ENCODE measurements at places on chromosomes 7 and 10. TPM values are rescaled to one million over a fixed set of nuclear protein-coding genes. Genes with fewer than 3 reads are reported as not detected.

Gene LIPN
- not detected for total RNA-seq

Gene MKRN1
- total RNA-seq, result 49.5 TPM

Gene CHAT
- total RNA-seq, result not detected

DNA sequence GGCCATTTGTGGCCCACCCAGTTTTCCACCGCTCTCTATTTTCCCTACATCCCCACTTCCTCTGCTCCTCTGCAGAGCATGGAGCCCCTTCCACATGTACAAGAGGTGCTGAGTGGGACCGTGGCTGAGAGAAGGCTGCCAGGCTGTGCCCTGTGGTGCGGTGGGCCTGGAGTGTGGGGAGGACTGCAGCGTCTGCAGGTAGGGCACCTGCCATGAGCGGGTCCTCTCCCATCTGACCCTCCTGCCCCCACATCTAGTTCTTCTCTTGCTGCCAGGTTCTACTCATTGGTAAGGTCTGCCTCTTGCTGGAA is 145.6 kb upstream of the FAM20C start:
- no peak for DNase-seq

DNA sequence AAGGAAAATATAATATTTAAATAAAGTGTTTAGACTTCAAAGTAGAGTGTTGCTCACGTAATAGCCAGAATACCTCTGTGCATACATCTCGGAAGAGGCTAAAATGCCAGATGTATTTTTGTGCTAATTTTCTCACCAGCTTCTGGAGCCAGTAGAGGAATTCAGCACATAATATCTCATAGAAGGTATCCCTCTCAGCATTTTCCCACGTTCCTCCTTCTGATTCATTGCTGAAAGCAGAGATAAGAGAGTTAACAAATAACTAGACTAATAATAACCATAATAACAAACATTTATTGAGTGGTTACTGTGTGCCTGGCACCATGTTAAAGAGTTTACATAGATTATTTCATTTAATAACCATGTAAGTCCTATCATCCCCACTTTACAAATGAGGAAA is 123.6 kb downstream of the VTI1A start:
- no peak for DNase-seq

DNA sequence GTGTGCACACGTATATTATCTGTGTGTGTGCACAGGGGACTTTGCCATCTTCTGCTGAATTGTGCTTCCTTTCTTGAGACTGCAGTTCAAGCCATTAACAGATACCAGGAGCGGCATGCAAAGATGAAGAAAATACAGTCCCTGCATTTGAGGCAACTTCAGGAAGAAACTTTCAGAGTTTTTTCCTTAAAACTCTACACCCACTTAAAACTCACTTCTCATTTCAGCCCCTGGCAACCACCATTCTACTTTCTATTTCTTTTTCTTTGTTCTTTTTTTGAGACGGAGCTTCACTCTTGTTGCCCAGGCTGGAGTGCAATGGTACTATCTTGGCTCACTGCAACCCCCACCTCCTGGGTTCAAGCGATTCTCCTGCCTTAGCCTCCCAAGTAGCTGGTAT is 448.9 kb upstream of the ZMIZ1 start:
- DNase-seq, result no peak

- DNase-seq, result no peak
Measured at GRCh38 chr10:4470231-4470835, 355.7 kb upstream of the AKR1E2 start.

DNA sequence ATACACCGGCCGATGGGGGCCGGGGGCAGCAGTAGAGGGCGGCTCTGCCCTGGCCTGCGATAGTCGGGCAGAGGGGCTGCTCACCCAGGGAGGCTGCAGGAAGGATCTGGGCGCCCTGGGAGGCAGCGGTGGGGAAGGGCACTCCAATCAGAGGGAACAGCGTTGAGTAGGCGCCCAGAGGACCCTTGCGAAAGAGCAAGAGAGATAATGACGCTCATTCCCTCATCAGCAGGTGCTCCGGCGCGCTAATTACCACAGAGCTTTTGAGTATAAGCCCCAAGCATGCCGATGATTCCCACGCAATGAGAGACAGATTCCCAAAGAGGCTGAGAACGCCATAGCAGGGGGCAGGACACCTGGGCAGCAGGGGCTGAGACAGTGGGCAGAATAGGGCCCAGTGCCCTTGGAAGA is 215.3 kb downstream of the MAD1L1 start:
- DNase-seq, result no peak

Data from pulmonary artery endothelial cell (primary cell).